RWPE2 (cell line): ENCODE measurements at places on chromosomes 3 and 15.

GRCh38 chr15:69072906-69073305 lies 58.4 kb downstream of the NOX5 start:
- DNase-seq = no peak

- DNase-seq = no peak
These were observed 295.9 kb downstream of the PTPRG start for GRCh38 chr3:61857297-61857696.

DNA sequence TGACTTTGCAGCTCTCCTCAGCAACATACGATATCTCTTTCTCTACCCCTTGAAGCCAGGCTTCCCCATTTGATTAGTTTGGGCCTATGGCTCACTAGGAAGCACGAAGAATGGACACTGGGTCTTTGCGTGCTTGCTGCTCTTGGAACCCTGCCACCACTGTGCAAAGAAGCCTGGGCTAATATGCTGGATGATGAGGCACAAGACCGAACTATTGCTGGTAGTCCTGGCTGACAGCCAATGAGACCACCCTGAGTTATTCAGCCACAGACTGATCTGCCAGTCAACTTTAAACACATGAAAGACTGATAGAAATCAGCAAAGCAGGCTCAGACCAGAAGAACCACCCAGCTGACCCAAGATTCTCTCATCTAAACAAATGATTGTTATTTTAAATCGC lies 250.3 kb downstream of the CBLB start:
- no peak for DNase-seq

- peak; percentile 68 for DNase-seq
These were observed 196.4 kb downstream of the RPLP1 start for GRCh38 chr15:69648775-69649735.

GRCh38 chr15:94324117-94324826 lies 92.9 kb downstream of the MCTP2 start:
- no peak for DNase-seq

DNA sequence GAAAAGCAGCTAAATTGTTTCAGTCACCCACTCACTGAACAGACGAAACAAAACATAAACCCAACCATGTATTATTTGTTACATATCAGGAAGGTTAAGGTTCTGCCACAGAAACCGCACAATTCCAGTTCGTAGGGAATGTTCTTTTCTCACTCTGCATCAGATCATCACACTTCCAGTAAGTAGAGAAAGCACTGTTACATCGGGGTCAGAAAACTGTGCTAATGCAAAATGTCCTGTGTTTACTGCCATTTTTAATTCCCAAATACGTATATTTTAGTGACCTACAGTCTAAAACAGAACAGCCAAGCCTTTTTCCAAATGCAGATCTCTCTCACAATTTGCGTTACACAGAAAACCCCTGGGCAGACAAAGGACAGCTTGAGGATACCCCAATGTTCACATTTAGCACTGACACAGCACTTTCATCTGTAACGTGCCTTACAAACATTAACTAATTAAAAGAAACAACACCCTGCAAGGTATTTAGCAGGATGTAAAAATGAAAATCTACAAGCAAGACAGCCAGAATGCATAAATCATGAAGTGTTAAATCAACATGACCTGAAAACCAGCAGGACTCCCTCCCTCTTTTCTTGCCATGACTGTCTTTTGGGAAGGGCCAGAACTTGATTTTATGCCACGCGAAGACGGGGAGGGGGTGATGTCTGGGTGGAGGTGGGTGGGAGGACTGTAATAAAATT lies 34.8 kb upstream of the SKIL start:
- no peak for DNase-seq
